ENCODE measurements at places on chromosomes 5 and 9.

GRCh38 chr9:96559339-96559943 lies 60.2 kb downstream of the CDC14B start:
- no peak overlapping the region for H3K4me3 ChIP-seq
- peaks cover 69% of the 10 kb centered on the region for H3K4me1 ChIP-seq
- peaks cover 2% of the 10 kb centered on the region for H3K36me3 ChIP-seq
- no peaks in the 10 kb centered on the region for H3K27me3 ChIP-seq
- no peak for DNase-seq

GRCh38 chr5:1830571-1831228 lies 29.5 kb downstream of the NDUFS6 start:
- H3K4me3 ChIP-seq = no peak overlapping the region
- DNase-seq = no peak
- H3K27me3 ChIP-seq = no peaks in the 10 kb centered on the region
- H3K36me3 ChIP-seq = no peaks in the 10 kb centered on the region
- no peaks in the 10 kb centered on the region for H3K4me1 ChIP-seq

DNA sequence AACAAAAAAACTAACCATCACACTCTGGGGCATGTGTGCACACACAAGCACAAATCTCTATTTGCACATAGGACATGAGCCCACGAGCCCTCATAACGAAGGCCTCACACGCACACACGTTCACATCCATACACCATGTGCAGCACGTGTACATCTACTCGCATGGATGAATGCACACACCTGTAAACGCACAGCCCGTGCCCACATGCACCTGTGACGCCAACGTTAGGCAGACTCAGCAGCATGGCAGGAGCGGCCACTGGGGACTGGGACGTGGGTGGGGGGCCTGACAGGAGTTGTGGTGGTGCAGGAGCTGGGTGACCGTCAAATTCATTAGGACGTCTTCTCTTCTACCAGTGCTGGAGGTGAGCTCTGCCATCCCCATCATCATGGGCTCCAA lies 3.2 kb downstream of the SLC34A1 start:
- H3K36me3 ChIP-seq = no peaks in the 10 kb centered on the region
- H3K4me1 ChIP-seq = peaks cover 22% of the 10 kb centered on the region
- no peak for DNase-seq
- no peaks in the 10 kb centered on the region for H3K27me3 ChIP-seq
- no peak overlapping the region for H3K4me3 ChIP-seq
- no peak overlapping the region for H3K27ac ChIP-seq

GRCh38 chr5:146447734-146448380 lies 724 bp downstream of the TCERG1 start:
- peak overlapping the region; percentile 90 for H3K4me3 ChIP-seq
- DNase-seq = peak; percentile 21
- H3K36me3 ChIP-seq = no peaks in the 10 kb centered on the region

DNA sequence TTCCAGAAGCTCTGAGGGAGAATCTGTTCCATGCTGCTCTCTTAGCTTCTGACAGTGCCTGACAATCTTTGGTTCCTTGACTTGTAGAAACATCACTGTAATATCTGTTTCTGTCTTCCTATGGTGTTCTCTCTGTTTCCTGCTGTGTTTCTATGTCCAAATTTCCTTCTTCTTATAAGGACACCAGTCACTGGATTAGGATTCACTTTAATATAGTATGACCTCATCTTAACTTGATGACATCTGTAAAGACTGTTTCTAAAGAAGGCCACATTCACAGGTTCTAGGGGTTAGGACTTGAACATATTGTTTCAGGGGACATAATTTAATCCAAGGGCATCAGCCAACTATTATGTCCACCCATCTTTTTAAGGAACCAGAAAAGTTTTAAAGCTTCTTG lies 265.6 kb downstream of the ZSWIM6 start:
- no peak for DNase-seq
- no peaks in the 10 kb centered on the region for H3K4me1 ChIP-seq
- H3K27me3 ChIP-seq = no peaks in the 10 kb centered on the region
- H3K4me3 ChIP-seq = no peak overlapping the region
- H3K27ac ChIP-seq = no peak overlapping the region

GRCh38 chr9:106432631-106433030 lies 430.3 kb upstream of the ZNF462 start:
- H3K27me3 ChIP-seq = no peaks in the 10 kb centered on the region
- H3K4me1 ChIP-seq = no peaks in the 10 kb centered on the region
- no peaks in the 10 kb centered on the region for H3K36me3 ChIP-seq
- H3K4me3 ChIP-seq = no peak overlapping the region
- H3K27ac ChIP-seq = no peak overlapping the region

GRCh38 chr9:115587310-115587709 lies 469.4 kb upstream of the TNC start:
- 0 out of 2 replicates have a peak, but pooled peaks cover 3% of the 10 kb centered on the region for H3K4me1 ChIP-seq
- no peaks in the 10 kb centered on the region for H3K36me3 ChIP-seq
- H3K27me3 ChIP-seq = no peaks in the 10 kb centered on the region

GRCh38 chr5:158142156-158142555 lies 283.2 kb upstream of the CLINT1 start:
- H3K36me3 ChIP-seq = no peaks in the 10 kb centered on the region
- H3K4me3 ChIP-seq = no peak overlapping the region
- no peak for DNase-seq
- no peaks in the 10 kb centered on the region for H3K27me3 ChIP-seq

DNA sequence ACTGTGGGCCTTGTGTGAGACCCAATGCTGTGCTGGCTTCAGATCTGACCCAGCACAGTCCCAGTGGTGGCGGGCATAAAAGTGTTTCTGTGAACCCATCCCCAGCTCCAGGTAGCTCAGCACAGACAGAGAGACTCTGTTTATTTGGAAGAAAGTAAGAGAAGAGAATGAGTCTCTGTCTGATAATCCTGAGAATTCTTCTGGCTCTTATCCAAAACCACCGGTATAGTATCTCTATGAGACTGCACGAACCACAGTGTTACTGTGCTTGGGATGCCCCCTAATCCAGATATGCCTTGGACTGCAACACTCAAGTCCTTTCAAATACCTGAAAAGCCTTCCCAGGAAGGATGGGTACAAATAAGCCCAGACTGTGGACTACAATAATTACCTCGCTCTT lies 1660.8 kb upstream of the ACO1 start:
- H3K4me3 ChIP-seq = no peak overlapping the region
- DNase-seq = no peak
- H3K27me3 ChIP-seq = no peaks in the 10 kb centered on the region
- no peaks in the 10 kb centered on the region for H3K36me3 ChIP-seq
- no peak overlapping the region for H3K27ac ChIP-seq
- H3K4me1 ChIP-seq = no peaks in the 10 kb centered on the region

- H3K4me1 ChIP-seq = no peaks in the 10 kb centered on the region
- no peak overlapping the region for H3K27ac ChIP-seq
- DNase-seq = no peak
- H3K36me3 ChIP-seq = no peaks in the 10 kb centered on the region
- H3K4me3 ChIP-seq = no peak overlapping the region
Measured at GRCh38 chr5:177985430-177986040, 10.5 kb downstream of the PROP1 start.

DNA sequence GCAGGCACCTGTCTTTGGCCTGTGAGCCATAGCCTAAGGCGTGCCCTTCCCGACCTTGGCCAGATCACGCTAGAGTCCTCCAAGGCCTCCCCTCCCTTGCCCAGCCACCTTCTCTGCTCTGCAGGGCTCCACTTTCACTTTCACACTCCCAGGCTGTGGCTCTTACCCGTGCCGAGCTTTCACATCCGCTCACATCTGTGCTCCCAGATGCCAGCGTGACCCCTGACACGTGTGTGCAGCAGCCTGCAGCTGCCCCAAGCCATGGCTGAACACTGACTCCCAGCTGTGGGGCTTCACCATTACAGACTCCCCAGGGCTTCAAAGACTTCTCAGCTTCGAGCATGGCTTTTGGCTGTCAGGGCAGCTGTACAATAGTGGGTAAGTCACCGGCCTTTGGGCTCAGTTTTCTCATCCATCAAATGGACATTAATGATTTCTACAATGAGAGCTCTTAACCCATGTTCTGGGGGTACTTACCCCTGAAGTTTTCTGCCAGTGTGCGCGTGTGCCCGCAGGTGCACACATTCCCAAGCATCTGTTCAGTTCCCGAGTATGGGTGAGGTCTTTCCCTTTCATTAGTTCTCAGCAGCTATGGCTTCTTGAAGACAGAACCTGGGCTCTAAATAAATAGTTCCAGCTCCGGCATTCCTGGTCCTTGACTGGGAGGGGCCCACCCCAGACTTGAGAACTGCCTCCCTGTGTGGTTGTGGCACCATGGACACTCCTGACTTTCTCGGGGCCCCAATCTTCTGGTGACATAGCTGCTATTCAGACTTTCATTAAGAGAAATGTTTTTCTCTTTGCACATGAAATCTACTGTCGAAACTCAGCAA lies 118.6 kb downstream of the RGS3 start:
- H3K36me3 ChIP-seq = peaks cover 2% of the 10 kb centered on the region
- DNase-seq = no peak
- peaks cover 7% of the 10 kb centered on the region for H3K4me1 ChIP-seq

GRCh38 chr5:111932199-111932598 lies 175.2 kb upstream of the NREP start:
- no peaks in the 10 kb centered on the region for H3K4me1 ChIP-seq
- DNase-seq = no peak
- no peak overlapping the region for H3K27ac ChIP-seq
- no peaks in the 10 kb centered on the region for H3K36me3 ChIP-seq
- H3K27me3 ChIP-seq = no peaks in the 10 kb centered on the region

DNA sequence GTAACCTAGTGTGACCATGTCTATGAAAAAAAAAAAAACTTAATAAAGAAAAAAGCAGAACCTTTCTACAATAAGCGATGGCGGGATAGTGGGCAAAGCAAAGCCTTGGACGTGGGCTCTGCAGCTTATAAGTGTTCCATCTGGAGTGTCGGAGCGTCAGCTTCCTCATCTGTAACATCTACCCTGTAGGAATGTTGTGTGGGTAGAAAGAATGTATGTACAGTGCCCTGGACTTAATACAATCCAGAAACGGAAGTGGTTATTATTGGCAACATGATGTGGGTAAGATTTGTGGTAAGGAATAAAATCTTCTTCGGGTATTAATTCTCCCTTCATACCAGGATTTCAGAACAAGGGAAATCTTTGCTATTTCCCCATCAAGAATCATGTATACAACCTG lies 66.5 kb downstream of the SEMA5A start:
- H3K27ac ChIP-seq = no peak overlapping the region
- no peak for DNase-seq
- no peaks in the 10 kb centered on the region for H3K4me1 ChIP-seq
- no peaks in the 10 kb centered on the region for H3K27me3 ChIP-seq
- no peak overlapping the region for H3K4me3 ChIP-seq

GRCh38 chr5:173602423-173602822 lies 14.0 kb downstream of the BOD1 start:
- H3K4me3 ChIP-seq = no peak overlapping the region
- peaks cover 4% of the 10 kb centered on the region for H3K36me3 ChIP-seq
- no peaks in the 10 kb centered on the region for H3K4me1 ChIP-seq
- H3K27ac ChIP-seq = no peak overlapping the region
- DNase-seq = no peak

DNA sequence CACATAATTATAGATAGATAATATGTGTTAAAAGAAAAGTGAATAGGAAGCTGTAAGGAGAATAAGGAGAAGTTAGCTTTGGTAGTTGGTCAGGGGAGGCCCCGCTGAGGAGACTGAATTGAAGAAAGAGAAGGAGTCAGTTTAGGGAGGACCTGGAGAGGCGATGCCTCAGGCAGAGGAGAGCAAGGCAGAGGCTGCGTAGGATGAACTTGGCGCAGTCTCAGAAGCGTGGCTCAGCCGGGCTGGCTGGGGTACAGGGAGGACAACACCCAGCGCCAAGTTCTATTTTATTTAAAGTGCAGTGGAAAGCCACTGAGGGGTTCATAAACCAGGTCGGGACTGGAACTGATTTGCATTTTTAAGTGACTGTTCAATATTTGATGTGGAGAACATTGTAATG lies 68.5 kb downstream of the PTCD2 start:
- no peak for DNase-seq
- no peak overlapping the region for H3K4me3 ChIP-seq
- no peaks in the 10 kb centered on the region for H3K36me3 ChIP-seq
- H3K27me3 ChIP-seq = no peaks in the 10 kb centered on the region

GRCh38 chr5:71836084-71836483 lies 117.0 kb downstream of the CARTPT start:
- DNase-seq = no peak
- no peaks in the 10 kb centered on the region for H3K4me1 ChIP-seq
- H3K27ac ChIP-seq = no peak overlapping the region
- no peak overlapping the region for H3K4me3 ChIP-seq
- no peaks in the 10 kb centered on the region for H3K27me3 ChIP-seq
- no peaks in the 10 kb centered on the region for H3K36me3 ChIP-seq

GRCh38 chr5:139982157-139982974 lies 60.7 kb downstream of the NRG2 start:
- peaks cover 10% of the 10 kb centered on the region for H3K4me1 ChIP-seq
- no peaks in the 10 kb centered on the region for H3K27me3 ChIP-seq
- H3K4me3 ChIP-seq = no peak overlapping the region
- no peak overlapping the region for H3K27ac ChIP-seq
- DNase-seq = no peak
- no peaks in the 10 kb centered on the region for H3K36me3 ChIP-seq

- DNase-seq = no peak
- no peaks in the 10 kb centered on the region for H3K27me3 ChIP-seq
- H3K4me3 ChIP-seq = no peak overlapping the region
- H3K27ac ChIP-seq = no peak overlapping the region
- peaks cover 9% of the 10 kb centered on the region for H3K4me1 ChIP-seq
- no peaks in the 10 kb centered on the region for H3K36me3 ChIP-seq
Measured at GRCh38 chr5:172559004-172559932, 81.8 kb upstream of the NEURL1B start.

- DNase-seq = no peak
- no peak overlapping the region for H3K4me3 ChIP-seq
- 0 out of 2 replicates have a peak, but pooled peaks cover 5% of the 10 kb centered on the region for H3K4me1 ChIP-seq
Measured at GRCh38 chr9:110599468-110599867, 19.9 kb upstream of the SVEP1 start.

DNA sequence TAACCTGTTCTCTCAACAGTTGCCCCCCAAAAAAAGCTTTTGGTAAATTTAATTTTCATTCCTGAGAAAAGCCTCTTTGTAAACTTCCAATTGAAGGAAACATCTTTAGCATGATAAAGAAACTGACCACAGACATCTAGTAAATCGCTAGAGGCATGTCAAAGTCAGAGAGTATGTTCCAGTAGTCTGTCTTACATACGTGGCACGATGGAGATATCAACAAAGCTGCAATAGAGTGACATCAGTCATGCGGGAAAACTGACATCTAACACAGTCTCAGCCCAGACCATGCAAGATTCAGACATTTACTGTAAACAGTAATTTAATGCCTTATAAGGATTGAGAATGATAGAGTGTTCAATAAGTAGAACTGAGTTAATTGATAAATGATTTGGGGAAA lies 45.1 kb downstream of the GARNL3 start:
- no peak overlapping the region for H3K4me3 ChIP-seq
- H3K27me3 ChIP-seq = no peaks in the 10 kb centered on the region
- DNase-seq = no peak
- H3K27ac ChIP-seq = peak overlapping the region; percentile 54
- no peaks in the 10 kb centered on the region for H3K36me3 ChIP-seq

Data from Caco-2 (cell line).